ENCODE measurements at places on chromosomes 16 and 17.
A peak's percentile ranks its signal among the peaks of the same experiment; 100 is the strongest.

- no peak for DNase-seq
Measured at GRCh38 chr16:88614818-88615580, 23.4 kb upstream of the IL17C start.

GRCh38 chr16:81567987-81568748, 123.6 kb downstream of the CMIP start:
- DNase-seq, result peak; percentile 81

DNA sequence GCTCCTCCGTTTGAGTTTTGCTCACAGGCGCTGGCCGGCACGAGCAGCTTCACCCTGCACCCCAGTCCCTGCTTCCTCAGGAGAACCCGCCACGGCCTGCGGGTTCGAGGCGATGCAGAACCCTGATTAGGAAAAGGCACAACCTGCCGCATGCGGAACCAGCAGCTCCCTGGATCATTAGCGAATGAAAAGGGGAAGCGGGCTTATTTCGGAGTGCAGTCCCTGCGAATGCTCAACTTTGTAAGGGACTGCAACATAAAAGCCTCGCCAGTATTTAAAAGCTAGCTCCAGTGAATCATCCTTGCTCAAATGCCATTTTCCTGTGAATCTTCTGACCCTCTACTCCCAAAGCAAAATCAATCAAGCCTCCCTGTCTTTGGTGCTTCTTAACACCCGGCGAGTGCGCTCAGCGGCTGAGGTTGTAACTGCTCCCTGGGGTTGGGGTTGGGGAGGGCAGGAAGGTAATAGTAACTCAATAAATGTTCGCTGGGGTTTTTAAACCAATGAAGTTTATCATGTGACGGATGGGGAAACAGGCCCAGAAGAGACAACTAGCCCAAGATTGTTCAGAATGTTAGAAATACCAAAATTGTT, 678 bp upstream of the AKAP10 start:
- no peak for DNase-seq

DNA sequence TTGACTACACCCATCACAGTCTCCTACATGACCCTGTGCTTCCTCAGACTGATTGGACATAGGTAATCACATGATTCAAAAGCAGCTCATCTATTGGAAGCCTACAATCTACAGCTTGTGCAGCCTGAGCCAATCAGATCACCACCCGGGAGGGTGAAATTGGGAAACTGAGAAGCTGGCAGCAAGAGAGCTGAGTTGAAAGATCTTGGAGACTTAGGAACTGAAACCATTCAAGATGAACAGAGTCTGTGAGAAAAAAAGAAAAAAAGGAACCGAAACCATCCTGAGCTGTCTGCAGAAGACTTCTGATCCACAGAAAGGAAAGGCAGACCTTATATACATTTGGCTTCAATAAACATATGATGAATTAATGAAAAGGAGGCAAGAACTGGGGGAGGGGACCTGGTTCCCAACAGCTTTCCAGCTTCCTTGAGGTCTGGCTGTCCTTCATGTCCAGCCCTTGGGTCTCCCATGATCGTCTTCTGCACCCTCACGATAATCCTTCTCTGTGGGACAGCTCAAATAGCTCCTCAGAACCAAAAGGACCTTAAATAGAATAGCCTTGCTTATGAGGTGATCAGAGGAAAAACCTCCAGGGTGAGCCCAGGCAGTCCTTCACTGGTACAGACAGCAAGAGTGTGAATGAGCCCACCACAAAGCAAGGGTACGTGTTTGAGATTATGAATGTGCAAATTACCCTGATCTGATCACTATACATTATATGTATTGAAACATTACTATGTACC, 32.6 kb downstream of the PLXDC1 start:
- DNase-seq, result no peak

GRCh38 chr17:40153603-40154236, 13.4 kb downstream of the CASC3 start:
- no peak for DNase-seq

DNA sequence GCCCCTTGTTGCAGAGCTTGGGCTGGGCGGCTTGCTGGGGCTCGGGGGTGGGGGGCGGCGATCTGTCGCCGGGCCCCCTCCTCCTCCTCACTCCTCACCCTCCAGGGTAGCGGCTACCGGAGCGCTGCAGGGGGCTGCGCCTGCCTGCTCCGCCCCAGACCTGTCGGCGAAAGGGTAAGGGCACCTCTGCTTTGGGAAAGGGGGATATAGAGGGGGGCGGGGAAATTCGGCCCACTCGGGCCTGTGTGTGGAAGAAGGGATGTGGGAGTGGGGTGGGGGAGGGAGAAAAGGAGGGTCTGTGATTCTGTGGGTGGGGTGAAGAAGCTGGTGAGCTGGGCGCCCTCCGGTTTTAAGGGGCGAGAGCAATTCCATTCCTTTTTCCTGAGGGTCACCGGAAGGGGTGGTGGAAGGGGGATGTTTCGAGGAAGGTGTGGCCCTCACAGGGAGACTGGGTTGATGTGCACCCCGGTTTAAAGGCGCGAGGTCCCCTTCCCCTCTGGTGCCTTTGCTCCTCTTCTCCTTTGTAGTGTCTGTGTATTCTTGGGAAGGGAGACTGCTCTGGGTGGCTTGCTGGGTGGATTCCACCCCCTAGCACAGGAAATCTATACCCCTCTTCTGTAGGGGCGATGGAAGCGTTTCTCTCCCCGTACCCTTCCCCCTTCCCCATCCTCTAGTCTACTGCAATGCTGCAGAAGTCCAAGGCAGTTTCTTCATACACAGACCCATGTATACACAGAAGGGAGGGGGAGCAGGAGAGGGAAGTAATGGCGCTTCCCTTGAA, 878 bp downstream of the TAOK1 start:
- no peak for DNase-seq

DNA sequence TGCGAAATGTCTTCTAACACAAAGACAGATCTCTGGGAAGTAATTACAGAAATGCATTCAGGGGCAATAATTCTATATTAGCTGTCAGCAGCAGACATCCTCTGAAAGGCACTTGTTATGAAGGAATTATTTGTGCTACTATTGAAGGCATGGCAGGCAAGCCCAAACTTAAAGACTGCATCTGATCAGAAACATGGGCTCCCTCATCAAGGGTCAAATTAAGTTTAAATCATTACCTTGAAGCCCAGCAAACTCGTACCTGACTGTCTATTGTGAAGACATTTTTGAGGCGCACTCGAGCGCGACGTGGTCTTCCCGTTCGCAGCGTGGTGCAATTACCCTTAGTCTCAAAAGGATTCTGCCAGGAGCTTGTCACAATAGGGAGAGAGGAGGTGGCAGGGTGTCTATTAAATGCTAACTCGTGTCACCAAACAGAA, 110.6 kb downstream of the ZNF423 start:
- no peak for DNase-seq

Measured in stimulated activated CD8-positive, alpha-beta memory T cell treated with anti-CD3 and anti-CD28 coated beads, Interleukin-7, amount 100 ng/mL, for 48 hours (primary cell).